NCI-H1417 (cell line): ENCODE measurements at places on chromosomes 7 and 10.

DNA sequence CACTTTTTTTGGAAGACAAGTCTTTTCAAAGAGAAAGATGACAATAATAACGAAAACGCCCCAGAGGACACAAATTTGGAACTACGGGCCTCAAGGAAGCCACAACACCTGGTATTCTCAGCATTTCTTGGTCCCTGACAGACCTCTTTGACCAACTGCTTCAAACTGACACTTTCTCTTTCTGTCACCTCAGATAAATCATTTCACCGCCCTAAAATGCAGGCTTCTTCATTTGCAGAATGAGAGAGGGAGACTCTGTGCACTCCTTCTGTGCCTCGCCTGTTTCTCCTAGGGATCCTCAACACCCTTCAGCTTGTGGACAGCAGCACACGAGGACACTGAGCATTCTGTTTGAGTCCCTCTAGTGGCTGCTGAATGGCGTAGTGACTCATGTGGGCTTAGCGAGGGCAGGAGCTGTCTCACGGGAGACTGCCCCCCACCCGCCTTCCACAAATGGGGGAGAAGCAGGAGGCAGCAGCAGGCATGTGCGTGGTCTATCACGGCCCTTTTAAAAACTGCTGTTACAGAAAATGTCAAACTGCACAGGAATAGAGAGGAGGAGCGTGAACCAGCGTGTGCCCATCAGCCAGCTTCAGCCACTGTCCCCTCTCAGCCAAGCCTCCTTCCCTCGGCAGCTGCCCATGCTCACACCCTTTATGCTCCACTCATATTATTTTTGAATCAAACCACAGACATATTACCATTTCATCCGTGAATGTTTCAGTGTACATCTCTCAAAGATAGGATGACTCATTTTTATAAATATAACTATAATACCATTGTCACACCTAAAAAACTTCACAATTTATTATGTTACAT is 41.4 kb downstream of the GSDME start:
- DNase-seq, result no peak

DNA sequence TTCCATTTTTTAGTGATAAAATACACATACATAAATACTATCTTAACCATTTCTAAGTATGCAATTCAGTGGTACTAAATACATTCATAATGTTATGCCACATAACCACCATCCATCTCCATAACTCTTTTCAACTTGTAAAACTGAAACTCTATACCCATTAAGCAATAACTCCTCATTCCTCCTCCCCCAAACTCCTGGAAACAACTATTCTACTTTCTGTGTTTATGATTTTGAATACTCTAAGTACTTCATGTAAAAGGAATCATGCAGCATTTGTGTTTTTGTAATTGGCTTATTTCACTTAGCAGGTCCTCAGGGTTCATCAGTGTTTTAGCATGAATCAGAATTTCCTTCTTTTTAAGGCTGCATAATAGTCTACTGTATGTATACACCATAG is 131.8 kb downstream of the TES start:
- no peak for DNase-seq

DNA sequence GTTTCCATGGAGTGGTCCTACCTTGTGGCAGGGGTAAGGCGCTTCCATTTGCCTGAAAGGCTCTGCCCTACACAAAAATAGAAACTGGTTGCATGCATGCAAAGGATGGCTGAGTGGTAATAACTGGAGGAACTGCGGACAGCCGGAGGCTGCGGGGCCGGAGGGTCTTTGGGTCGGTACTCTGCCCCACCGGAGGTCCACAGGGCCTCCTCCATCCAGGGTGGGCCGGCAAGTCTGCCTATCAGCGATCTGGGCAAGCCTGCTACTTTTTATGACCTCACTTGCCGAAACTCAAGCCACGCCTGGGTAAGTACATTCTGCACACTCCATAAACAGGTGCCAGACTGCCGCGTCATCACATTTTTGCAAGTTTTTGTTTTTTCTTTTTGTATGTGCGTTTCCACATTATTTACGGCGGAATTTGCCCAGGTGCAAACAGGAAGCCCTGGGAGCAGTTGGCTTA is 30.0 kb downstream of the TACC2 start:
- no peak for DNase-seq

DNA sequence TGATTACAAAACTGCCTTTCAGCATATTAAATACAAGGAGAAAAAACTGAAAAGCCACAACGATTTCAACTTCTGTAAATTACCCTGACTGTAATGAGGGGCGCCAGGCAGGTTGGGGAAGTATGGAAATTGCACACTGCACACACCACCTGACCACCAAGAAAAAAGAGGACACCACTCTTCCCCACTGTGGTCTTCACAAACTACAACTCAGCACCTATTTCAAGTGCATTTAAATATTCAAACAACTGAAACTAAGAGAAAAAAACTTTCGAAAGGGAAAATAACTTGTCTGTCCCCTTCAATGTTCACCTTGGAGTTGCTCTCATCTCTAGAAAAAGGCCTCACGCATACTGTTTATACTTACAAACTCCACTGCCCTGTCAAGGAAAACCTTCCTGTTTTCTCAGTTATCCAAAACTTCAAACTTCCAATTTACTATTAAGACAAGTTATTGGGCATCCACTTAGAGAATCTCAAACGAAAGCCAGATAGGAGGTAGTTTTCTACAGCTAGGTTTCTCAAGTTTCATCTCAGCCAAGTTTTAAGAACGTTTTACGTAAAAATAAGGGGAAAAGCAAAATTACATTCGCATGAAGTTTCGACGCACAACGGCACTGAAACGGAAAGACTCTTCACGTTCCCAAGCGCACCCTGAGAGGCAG is 1.4 kb downstream of the LARP4B start:
- DNase-seq, result no peak

DNA sequence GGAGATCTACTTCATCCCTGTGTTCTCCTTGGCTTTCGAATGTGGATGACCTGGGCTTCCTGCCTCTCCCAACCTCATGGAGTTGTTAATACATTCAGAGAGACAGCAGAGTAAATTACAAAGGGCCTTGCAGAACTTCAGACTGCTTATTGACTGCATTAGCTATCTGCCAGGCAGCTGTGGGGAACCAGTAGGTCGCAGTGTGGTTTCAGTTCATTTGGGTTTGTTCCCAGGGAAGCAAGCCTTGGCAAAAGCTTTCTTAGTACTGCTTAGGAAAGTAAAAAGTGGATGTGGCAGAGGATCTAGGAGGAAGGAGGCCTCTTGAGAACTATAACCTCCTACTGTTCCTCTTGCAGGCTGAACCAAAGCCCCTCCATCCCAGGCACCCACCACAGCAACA is 9.2 kb downstream of the NPFFR1 start:
- no peak for DNase-seq

- no peak for DNase-seq
Measured at GRCh38 chr7:140330128-140330527, 68.2 kb downstream of the SLC37A3 start.

DNA sequence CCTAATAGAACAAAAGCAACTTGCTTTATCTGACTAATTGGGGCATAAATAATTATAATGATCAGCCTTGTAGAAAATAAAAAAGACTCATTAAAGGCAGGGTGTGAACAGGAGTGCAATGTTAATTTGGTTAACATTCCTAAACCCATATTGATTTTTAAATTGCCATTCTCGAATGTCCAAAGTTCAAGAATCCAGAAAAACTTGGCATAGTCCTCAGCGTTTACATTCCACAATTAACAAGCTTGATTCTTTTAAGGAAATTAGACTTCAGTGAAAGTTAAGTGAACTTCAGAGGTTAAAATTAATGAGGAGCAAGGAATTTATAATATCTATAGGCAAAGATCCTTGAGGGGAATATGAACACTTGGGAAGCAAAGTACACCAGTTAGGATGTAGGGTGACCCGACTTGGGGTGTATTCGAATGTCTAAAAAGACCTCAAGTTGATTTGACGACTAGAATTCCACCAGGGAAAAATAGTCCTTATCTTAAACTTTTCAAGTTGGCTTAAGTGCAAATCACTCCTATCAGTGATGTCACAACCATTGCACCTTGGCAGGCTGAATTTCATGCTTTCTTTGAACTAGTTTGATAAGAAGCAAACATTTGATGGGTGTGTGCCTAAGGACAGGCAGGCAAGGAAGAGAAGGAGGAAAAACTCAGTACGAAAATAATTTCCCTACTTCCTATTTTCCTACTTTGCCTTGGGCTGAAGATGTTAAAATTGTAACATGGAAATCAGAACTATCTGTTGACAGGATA is 830.4 kb upstream of the COBL start:
- DNase-seq, result no peak

DNA sequence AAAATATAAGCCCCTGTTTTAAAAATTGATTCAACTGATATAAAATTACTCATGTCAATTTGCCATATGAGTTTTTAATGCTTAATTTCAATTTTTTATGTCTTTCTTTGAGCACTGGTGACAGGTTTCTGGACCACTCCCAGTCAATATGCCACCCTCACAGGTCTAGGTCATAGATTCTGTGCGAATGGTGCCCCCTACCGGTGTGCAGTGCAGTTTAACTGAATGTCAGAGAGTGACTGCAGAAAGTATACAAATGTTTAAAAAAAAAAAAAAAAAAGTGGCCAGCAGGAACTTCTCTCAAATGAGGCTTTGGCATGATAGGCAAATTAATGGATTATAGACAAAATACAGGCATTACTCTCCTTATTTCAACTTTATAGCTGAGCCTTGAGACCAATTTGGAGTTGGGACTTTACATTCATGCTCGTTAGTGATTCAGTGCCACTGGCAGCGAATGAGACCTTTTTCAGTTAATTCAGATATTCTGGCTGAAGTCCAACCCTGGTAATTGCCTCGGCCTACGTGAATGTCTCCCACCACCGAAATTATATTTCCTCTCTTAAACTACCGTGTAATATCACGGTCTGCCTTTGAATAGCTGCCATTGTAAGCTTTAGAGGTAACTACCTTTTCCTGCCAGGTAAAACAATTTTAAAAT is 427.6 kb downstream of the PHTF2 start:
- DNase-seq, result peak; percentile 79

- no peak for DNase-seq
Measured at GRCh38 chr10:112092519-112092918, 91.0 kb downstream of the GPAM start.

DNA sequence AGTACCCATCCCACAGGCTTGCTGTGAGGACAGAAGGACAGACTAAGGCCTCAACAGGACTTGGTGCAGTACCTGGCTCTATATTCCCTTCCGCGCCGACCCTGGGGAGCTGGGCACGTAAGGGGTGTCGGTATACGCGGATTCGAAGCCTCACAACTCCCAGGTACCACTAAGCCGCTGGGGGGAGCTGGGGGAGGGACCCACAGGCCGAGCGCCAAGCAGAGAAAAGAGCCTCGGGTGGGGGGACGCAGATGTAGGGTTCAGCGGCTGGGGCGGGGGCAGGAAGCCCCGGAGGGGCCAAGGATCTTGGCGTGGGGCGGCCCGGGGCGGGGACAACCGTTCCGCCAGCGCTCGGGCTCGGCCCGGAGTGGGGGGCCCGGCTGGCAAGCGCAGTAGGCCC is 126.4 kb upstream of the ZNF746 start:
- DNase-seq, result peak; percentile 54

DNA sequence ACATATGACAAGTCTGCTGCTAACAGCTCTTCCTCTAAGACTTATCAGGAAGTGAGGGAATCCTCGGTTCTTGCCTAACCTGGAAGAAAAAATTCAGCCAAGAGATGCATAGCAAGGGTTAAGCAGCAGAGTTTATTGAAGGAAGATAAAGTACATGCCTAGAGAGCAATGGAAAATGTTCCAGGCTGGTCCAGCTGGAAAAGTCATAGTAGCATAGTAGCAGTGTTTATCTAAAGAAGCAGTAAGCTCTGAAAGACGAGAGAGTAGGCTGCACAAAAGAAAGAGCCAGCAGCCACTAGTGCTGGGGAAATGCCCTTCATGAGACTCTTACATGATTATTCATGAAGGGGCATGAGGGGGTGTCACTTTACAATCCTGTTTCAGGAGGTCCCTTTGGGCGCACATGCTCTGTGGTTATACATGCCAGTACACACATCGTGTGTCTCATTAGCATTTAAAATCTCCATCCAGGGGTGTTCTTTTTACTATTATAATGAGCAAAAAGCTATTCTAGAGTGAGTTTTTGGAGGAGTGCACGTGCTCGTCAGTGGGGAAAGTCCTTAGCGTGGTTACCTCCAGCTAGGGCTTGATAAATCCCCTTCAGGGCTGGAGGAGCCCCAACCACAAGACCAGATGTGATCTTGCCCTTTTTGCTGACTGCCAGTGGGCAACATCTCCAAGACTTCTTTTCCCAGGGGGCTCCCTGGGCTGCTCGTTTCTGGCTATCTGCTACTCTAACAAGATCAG is 716.1 kb downstream of the PARD3 start:
- no peak for DNase-seq

- peak; percentile 78 for DNase-seq
Measured at GRCh38 chr10:93495654-93496321, 624 bp upstream of the CEP55 start.

- DNase-seq, result no peak
Measured at GRCh38 chr10:35140727-35141126, 14.1 kb downstream of the CREM start.

DNA sequence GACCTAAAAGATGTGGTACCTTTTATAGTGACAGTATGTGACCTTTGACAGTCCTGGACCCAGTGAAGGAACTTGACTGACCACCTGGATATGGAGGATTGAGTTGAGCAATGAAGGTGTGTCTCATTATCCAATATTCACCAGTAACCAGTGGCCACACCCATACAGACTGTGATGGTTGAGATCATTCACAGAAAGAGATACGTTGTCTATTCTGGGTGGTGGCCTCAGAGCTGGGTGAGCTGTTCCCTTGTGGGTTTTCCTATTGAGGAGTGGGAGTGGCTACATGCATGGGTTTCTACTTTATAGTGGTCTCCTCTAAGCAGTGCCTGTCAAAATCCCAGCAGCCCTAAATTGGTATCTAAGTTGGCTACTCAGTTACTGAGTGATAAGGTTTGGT is 507.4 kb downstream of the SORCS3 start:
- DNase-seq, result no peak

DNA sequence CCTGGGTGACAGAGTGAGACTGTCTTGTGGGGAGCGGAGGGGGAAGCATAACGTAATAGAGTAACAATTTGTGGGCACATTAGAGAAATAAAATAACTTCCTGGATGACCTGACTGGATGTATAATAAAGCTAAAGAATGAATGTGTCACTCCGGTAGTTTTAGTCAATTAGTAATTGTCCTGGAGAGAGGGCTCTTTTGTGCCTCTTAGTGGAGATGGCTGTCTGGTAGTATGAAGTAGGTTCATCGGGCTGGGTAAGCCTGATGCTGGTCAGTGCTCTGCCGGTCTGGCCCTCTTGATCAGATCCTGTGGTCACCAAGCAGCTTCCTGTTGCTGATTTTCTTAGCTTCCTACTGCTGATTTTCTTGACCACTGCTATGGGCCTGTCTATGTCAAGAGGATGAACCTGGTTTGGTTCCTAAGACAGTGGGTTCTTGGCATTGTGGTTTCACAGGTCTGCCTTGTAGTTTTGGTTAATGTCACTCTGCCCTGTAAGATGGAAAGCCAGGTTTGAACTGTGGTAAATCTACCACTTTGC is 34.1 kb downstream of the ZRANB1 start:
- DNase-seq, result no peak
